ENCODE measurements at places on chromosomes 2 and 18.

- peak; percentile 93 for DNase-seq
Observed at GRCh38 chr2:158025255-158025996, 76.2 kb upstream of the UPP2 start.

DNA sequence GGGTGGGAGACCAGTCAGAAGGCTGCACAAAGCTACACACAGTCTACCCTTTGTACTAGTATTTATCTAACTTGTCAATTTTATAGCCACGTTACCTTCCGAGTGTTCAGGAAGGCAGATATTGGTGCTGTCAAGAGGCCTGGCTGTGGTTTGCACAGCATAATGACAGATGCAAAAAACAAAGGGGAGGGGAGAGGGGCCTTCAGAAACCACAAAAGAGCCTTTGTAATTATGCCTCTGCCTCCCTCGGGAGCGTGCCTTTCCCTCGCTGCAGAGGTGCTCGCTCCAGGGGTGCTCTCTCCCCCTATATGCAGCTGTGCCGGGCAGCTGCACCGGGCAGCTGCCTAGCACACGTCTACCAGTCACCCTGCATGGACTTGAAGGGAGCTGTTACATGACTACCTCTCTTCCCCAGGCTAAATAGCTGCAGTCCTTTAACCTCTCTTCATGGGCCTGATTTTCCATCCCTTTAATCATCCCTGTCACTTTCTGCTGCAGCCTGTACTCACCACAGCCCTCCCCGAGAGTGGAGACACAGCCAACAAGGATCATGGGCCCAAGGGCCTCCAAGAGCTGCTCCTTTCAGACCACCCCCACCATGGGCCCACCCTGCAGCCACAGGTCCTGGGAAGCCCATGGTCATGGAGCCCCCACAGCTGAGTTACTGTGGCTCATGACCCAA is 168.4 kb upstream of the PKDCC start:
- DNase-seq = no peak

DNA sequence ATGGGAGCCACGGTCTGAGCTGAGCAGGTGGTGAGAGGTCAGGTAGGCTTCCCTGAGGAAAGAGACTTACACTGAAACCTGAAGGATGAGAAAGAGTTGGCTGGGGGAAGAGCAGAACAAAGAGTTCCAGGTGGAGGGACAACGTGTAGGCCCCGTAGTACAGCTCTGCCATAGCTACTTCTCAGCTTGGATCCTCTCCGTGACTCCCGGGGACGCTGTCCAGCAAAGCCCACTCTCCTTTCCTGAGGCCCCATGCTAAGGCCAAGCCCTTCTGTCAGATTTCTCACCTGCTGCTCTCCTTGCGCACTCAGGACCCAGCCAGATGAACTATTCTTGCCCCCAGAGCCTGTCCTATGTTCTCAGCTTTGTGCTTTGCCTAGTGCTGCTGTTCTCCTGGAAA is 173.8 kb downstream of the GALNT1 start:
- no peak for DNase-seq

DNA sequence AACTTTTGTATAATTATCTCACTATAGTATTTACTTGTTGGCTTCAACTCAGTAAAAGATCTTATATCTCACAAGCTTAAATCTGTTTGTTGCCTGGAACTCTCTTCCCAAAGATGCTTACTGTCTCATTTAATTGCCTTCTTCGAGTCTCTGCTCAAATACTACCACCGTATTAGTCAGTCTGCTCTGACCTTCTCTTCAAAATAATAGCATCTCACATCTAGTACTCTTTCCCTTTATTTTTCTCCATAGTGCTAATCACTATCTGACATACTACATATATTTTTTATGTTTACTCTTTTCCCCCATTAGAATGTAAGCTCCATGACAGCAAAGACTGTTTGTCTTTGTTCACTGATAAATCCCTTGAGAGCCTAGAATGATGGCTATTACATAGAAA is 10.6 kb upstream of the MPP4 start:
- DNase-seq = no peak

DNA sequence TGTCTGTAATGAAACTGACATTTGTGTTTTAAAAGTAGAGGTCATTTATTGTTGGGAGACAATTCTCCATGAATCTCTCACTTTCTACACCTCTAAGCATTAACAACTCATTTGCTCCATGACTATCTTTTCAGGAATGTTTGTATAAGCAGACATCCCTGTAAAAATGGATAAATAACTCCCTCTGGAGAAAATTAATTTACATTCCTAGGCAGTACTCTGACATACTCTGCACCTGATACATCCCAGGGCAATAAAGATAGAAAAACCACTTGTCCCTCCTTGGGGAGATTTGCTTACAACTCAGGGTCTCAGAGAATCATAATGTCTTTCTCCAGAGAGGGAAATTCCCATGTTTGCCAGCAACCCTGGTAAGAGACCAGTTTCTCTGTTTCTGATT is 1037.7 kb upstream of the SLC39A10 start:
- DNase-seq = no peak

GRCh38 chr18:52937840-52938239 is 597.8 kb downstream of the DCC start:
- no peak for DNase-seq

GRCh38 chr2:25926984-25927756 is 48.9 kb upstream of the ASXL2 start:
- no peak for DNase-seq

All from choroid plexus epithelial cell (primary cell).